ENCODE measurements at places on chromosomes 2 and 18. TPM values are rescaled to one million over a fixed set of nuclear protein-coding genes. Genes with fewer than 3 reads are reported as not detected.

Gene HTR2B
- polyA plus RNA-seq = 0.41 TPM

DNA sequence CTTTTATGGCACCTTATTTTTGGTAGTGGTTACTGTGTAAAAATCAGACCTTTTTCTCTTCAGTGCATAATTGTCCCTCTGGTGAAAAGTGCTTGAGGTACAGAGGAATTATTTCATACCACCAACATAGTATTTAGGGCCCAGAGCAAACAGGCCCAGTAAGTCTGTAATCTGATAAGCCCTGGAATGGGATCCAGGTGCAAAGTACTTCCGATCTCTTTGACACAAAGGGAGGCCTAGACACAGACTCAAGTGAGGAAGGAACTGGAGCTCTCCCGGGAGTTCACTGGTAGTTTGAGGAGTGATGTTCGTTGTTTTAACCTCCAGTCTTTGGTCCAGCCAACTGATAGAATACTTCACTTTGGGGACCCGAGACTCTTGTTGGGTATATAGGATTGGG, 57.4 kb downstream of the RAB31 start:
- H3K4me1 ChIP-seq = no peaks in the 10 kb centered on the region
- no peak overlapping the region for H3K4me3 ChIP-seq
- no peak overlapping the region for H3K27ac ChIP-seq
- no peaks in the 10 kb centered on the region for H3K36me3 ChIP-seq
- DNase-seq = no peak

DNA sequence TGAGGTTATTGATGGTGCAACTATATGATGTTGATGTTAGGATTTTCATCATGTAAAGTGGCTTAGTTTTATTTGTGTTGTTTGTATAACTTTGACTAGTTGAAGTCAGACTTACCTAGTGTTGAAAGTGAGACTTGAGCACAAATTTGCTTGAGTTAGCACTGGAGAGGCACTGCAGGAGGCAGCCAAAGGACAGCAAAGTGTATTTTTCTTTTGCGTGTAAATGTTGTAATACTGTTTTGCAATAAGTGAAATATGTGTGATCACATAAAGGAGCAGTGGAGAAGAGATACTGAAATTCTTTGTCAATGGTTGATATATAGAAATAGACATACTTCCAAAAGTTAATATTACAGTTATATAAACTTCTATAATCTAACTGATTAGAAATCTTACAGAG, 332.0 kb upstream of the RAB12 start:
- no peak overlapping the region for H3K4me3 ChIP-seq
- no peak overlapping the region for H3K27ac ChIP-seq
- no peak for DNase-seq
- no peaks in the 10 kb centered on the region for H3K36me3 ChIP-seq
- H3K27me3 ChIP-seq = no peaks in the 10 kb centered on the region

DNA sequence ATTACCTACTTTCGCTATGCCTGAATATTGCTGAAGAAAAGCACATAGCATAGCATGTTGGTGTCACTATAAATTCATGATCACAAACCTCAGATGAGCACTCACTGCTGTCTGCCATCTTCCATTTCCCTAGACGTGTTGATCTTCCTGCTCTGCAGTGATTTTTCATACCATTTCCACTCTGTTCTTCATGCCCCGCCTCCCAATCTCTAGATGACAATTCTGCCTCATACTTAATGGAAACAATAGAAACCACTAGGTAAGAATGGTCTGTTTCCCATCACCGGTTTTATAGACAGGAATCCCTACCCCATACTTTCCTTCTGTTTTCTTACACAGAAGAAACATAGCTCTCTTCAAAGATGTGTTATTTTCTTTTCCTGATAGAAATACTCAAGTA, 63.8 kb downstream of the PIK3C3 start:
- no peak overlapping the region for H3K27ac ChIP-seq
- H3K4me1 ChIP-seq = no peaks in the 10 kb centered on the region
- H3K36me3 ChIP-seq = peaks cover 90% of the 10 kb centered on the region
- no peaks in the 10 kb centered on the region for H3K27me3 ChIP-seq

DNA sequence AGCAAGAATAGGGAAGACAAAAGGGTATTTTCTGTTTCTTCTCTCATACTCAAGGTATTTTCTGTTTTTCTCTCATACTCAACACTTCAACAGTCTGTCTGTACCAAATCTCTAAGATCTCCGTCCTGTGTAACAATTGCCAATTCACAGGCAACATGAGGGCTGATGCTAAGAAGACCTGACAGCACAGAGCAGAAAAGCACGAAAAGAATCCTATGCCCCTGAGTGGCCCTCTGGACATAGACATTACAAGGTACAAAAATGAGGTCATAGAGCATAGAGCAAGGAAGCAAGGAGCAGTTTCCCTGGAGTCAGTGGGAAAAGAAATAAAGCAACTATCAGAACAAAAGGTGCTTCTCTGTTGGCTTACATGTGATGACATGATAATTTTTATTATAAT, 1612.6 kb upstream of the CELF4 start:
- DNase-seq = no peak
- H3K36me3 ChIP-seq = no peaks in the 10 kb centered on the region
- no peaks in the 10 kb centered on the region for H3K27me3 ChIP-seq
- no peak overlapping the region for H3K4me3 ChIP-seq

Gene COL3A1
- polyA plus RNA-seq = 900 TPM

GRCh38 chr2:63486861-63487290, 101.4 kb downstream of the WDPCP start:
- no peak for DNase-seq
- H3K4me1 ChIP-seq = no peaks in the 10 kb centered on the region
- H3K27ac ChIP-seq = no peak overlapping the region
- no peak overlapping the region for H3K4me3 ChIP-seq

- H3K27me3 ChIP-seq = no peaks in the 10 kb centered on the region
- peaks cover 1% of the 10 kb centered on the region for H3K4me1 ChIP-seq
- no peak overlapping the region for H3K4me3 ChIP-seq
Measured at GRCh38 chr18:34122724-34123334, 101.9 kb downstream of the NOL4 start.

Gene PSMA8
- not detected for polyA plus RNA-seq

GRCh38 chr2:10370895-10371294, 68.2 kb downstream of the HPCAL1 start:
- H3K27ac ChIP-seq = no peak overlapping the region
- no peaks in the 10 kb centered on the region for H3K27me3 ChIP-seq
- H3K4me3 ChIP-seq = no peak overlapping the region
- no peaks in the 10 kb centered on the region for H3K36me3 ChIP-seq
- H3K4me1 ChIP-seq = no peaks in the 10 kb centered on the region

Gene NT5DC4
- polyA plus RNA-seq = not detected

- no peak for DNase-seq
- no peaks in the 10 kb centered on the region for H3K27me3 ChIP-seq
- no peak overlapping the region for H3K27ac ChIP-seq
- H3K36me3 ChIP-seq = no peaks in the 10 kb centered on the region
- no peaks in the 10 kb centered on the region for H3K4me1 ChIP-seq
- H3K4me3 ChIP-seq = no peak overlapping the region
Measured at GRCh38 chr2:160932960-160933359, 227.3 kb upstream of the TANK start.

Gene CD8B2
- not detected for polyA plus RNA-seq

GRCh38 chr2:1787755-1788477, 43.6 kb upstream of the PXDN start:
- no peaks in the 10 kb centered on the region for H3K4me1 ChIP-seq
- DNase-seq = no peak
- H3K27me3 ChIP-seq = 0 out of 2 replicates have a peak, but pooled peaks cover 5% of the 10 kb centered on the region
- no peaks in the 10 kb centered on the region for H3K36me3 ChIP-seq
- H3K27ac ChIP-seq = no peak overlapping the region
- H3K4me3 ChIP-seq = no peak overlapping the region

GRCh38 chr18:70149156-70149555, 56.3 kb downstream of the RTTN start:
- H3K27me3 ChIP-seq = no peaks in the 10 kb centered on the region
- peaks cover 9% of the 10 kb centered on the region for H3K36me3 ChIP-seq
- no peak overlapping the region for H3K4me3 ChIP-seq
- no peak overlapping the region for H3K27ac ChIP-seq

GRCh38 chr2:149141046-149141445, 102.5 kb downstream of the LYPD6B start:
- H3K27ac ChIP-seq = no peak overlapping the region
- H3K36me3 ChIP-seq = no peaks in the 10 kb centered on the region
- H3K27me3 ChIP-seq = no peaks in the 10 kb centered on the region
- DNase-seq = no peak
- no peak overlapping the region for H3K4me3 ChIP-seq

- H3K4me1 ChIP-seq = no peaks in the 10 kb centered on the region
- no peaks in the 10 kb centered on the region for H3K36me3 ChIP-seq
- no peak overlapping the region for H3K27ac ChIP-seq
- no peaks in the 10 kb centered on the region for H3K27me3 ChIP-seq
- no peak for DNase-seq
- no peak overlapping the region for H3K4me3 ChIP-seq
Measured at GRCh38 chr2:82875858-82876257, 1583.2 kb downstream of the SUCLG1 start.

DNA sequence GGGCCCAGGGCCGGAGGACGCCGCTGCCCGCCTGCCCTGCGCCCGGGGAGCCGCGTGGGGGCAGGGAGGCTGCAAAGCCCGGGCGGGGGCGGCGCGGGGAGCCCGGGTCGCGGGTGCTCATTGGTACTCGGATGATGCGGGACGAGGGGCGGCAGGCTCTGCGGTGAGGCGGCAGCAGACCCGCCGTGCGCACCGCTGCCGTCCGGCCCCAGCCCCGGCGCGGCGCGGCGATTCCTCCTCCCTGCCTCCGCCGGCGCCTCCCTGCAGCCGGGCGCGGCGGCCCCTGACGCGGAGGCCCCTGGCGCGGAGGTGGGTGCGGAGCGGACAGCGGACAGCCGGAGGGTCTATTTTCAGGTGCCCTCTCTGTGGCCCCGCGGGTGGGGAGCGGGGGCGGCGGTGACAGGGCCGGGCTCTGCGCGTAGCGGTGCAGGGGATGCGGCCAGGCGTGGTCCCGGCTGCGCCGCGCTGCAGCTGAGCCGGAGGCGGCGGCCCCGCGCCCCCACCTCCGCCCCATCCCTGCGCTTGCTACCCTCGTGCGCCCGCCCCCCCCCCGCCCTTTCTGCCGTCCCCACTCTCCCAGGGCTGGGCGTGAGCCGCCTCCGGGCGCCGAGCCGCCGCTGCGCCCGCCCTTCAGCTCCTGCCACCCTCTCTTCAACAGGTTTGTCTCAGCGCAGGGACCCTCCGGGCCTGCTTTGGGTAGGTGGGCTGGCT, 640 bp downstream of the SPTBN1 start:
- peak overlapping the region; percentile 86 for H3K4me3 ChIP-seq
- no peaks in the 10 kb centered on the region for H3K27me3 ChIP-seq
- H3K36me3 ChIP-seq = no peaks in the 10 kb centered on the region

DNA sequence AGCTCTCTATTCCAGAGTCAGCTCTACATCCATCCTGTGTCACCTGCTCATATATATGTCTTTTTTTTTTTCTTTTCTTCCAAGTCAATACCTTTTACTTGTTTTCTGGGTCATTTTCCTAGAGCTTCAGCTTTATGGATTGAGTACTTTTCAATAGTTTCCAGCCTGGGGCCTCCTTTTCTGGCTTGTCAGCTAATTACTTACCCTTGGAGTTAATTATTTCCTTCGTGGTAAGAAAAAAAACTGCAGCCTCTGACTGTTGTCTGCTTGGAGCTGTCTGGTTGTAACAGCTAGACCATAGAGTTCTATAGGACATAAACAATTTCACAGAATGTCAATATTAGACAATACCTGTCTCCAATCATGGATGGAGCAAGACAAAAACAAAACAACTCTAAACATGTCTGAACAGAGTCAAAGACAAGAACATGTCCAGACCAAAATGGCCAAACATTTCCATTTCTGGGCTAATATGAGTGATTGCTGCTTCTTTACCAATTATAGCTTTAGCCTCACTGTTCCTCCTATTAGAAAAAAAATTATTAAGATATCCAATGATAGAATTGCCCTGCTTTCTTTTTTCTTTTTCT, 643.1 kb downstream of the SLC4A3 start:
- peaks cover 11% of the 10 kb centered on the region for H3K4me1 ChIP-seq
- DNase-seq = no peak
- H3K4me3 ChIP-seq = no peak overlapping the region
- no peaks in the 10 kb centered on the region for H3K27me3 ChIP-seq
- no peak overlapping the region for H3K27ac ChIP-seq

DNA sequence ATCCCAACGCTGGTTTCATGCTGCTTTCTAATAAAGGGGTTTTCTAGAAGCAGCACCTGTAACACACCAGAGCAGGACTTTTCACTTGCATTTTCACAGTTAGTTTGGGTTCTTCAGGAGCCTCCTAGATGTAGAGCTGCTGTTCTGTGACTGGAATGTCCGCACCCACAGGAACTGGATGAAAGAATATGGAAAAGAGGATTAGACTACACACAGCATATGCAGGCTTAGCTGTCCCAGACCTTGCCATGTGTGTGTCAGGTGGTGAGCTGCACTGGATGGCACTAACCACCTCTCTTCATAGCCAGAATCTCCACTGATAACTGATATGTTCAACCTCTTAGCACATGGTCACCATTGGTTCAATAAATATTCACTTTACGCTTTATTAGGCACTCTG, 112.1 kb upstream of the POU3F3 start:
- H3K36me3 ChIP-seq = no peaks in the 10 kb centered on the region
- no peaks in the 10 kb centered on the region for H3K27me3 ChIP-seq
- H3K4me3 ChIP-seq = no peak overlapping the region
- no peak for DNase-seq
- H3K4me1 ChIP-seq = no peaks in the 10 kb centered on the region

DNA sequence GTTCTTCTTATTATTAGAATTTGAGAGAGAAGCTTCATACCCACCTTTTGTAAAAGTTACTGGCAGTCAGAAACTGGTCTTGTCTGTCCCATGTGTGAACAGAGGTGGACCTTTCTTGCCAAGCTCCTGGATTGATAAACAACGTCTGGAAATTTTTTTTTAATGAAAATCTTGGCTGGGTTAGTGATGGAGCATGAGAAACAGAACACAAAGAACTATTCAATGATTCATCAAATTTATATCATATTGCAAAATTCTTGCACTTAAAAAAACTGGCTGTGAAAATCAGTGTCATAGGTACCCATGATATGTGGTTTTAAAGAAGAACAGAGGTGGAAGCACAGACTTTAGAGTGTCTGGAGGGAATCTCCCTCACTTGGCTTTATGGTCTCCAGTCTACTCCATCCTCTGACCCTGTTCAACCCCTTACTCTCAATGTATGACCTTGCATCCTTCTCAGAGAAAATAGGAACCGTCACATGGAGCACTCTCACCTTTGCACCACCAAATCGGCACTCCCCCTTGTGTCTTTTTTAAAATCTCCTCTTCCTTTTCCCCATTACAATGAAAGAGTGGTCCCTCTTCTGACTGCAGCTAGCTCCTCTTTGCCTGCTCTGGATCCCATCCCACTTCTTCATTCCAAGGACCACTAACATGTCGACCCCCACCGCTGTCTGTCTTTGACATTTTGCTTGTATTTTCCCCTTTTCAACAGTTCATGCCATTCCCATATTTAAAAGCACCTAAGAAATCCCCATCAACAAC, 58.2 kb downstream of the COPS8 start:
- no peak overlapping the region for H3K27ac ChIP-seq
- DNase-seq = no peak
- no peaks in the 10 kb centered on the region for H3K4me1 ChIP-seq
- H3K36me3 ChIP-seq = peaks cover 6% of the 10 kb centered on the region
- H3K27me3 ChIP-seq = no peaks in the 10 kb centered on the region

All from SK-N-SH (cell line).